Cerebellum (tissue), 4 donors: ENCODE measurements at places on chromosomes 6 and 20.

GRCh38 chr6:2488578-2488977 lies 243.2 kb upstream of the GMDS start:
- DNase-seq: no peak

- no peak for DNase-seq
Observed at GRCh38 chr6:87902383-87902782, 145.3 kb upstream of the SPACA1 start.

GRCh38 chr6:158879180-158879579 lies 60.0 kb upstream of the EZR start:
- DNase-seq: no peak

DNA sequence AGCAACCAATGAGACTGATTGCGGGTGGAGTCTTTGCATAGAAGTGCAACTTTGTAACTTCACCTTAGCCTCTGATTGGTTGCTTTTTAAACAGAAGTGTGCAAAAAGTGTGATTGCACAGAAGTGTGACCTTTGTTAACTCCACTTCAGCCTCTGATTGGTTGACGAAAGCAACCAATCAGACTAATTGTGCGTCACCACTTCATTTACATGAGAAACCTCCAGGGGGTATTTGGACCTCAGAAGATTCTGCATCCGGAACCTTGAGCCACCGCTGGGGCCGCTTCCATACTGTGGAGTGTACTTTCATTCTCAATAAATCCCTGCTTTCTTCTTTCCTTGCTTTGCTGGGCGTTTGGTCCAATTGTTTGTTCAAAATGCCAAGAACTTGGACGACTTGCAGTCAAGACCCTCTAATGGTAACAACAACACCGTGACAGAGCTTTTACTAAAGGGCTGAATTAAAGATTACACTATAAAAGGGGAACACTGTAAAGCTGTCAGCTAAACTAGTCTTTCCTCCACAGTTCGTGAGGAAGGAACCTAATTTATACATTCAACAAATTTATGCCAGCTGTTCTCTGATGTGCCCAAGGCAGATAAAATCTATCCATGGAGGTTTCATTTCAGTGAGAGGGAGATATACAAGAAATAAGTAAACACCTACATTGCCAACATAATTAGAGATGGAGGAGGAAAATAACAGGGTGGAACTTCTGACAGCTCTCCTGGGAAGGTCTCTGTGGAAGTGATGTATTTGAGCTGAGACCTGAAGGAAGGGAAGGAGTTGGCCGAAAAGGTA lies 1.4 kb upstream of the HECA start:
- no peak for DNase-seq

GRCh38 chr6:91020744-91021143 lies 433.9 kb upstream of the MAP3K7 start:
- DNase-seq: no peak

DNA sequence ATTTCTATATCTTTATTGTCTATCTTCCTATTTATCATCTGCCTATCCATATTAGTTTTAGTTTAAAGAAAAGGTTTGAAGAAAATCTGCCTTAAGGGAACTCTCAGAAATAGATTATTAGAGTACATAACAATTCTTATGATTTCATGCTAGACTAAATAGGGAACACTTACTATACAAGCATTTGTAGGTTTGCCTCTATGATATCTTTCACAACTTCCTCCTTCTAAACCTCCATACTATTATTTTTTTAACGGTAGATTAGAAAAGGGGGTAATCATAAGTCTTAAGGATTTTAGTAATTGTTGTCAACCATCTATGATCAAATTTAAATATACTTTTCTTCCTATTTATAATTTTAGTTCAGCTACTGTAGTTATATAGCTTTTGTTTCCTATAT lies 11.6 kb upstream of the DSE start:
- DNase-seq: no peak

DNA sequence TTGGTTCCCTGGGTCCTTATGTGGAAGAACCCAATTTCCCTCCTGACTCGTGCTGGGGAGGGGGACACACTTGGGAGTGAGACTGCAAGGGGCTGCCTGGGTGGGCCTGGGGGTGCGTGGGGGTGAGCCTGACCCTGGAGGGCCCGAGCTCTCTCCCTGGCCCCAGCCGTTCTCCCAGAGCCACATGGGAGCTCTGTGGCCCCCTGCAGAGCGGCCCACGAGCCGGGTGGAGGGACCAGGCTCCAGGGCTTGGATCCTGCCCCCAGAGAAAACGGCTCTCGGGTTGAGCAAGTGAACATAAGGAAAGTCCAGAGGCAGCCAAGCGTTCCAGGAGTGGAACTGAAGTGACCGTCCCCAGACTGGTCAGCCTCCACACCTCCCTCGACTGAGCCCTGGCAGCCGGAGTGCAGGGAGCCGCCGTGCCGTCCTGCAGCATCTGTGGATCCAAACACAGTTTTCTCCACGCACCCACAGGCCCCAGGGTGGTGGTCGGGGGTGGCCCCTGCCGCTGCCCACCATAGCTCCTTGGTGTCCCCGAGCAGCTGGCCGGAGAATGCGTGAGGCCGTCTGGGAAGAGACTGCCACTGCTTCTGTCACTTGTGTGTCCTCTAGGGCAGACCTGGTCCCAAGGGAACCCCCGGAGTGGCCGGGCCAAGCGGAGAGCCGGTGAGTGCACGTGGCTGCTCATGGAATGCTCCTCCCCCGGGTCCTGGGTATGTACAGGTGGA lies 10.6 kb downstream of the COL9A3 start:
- no peak for DNase-seq

DNA sequence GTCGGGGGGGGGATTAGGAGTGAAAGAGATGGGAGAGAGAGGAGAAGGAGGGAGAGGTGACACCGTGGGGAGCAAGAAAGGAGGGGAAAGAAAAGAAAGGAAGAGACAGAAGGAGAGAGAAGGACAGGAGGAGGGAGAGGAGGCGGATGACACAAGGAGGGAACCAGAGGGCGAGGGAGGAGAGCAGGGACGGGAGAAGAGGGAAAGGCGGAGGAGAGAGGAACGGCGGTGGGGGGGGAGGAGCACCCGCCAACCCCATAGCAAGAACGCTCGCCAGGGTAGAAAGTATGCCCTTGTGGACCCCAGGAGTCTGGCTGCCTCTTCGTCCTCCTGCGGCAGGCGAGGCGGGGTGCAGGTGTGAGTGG lies 4.5 kb upstream of the INSM1 start:
- DNase-seq: no peak

DNA sequence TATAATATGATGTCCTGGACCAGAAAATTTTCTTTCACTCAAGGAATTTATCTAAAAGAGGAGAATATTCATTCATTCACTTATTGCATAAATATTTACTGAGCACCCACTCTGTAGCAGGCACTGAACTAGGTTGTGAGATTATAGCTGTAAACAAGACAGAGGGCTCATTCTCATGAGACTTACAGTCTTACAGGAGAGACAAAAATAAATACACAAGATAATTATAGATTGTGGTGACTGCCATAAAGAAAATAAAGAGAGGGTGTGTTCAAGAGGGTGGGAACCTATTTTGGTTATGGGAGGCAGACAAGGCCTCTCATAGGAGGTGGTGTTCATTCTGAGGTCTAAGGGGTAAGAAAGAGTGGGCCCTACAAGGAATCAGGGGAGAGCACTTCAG lies 109.9 kb upstream of the SUPT3H start:
- DNase-seq: no peak

DNA sequence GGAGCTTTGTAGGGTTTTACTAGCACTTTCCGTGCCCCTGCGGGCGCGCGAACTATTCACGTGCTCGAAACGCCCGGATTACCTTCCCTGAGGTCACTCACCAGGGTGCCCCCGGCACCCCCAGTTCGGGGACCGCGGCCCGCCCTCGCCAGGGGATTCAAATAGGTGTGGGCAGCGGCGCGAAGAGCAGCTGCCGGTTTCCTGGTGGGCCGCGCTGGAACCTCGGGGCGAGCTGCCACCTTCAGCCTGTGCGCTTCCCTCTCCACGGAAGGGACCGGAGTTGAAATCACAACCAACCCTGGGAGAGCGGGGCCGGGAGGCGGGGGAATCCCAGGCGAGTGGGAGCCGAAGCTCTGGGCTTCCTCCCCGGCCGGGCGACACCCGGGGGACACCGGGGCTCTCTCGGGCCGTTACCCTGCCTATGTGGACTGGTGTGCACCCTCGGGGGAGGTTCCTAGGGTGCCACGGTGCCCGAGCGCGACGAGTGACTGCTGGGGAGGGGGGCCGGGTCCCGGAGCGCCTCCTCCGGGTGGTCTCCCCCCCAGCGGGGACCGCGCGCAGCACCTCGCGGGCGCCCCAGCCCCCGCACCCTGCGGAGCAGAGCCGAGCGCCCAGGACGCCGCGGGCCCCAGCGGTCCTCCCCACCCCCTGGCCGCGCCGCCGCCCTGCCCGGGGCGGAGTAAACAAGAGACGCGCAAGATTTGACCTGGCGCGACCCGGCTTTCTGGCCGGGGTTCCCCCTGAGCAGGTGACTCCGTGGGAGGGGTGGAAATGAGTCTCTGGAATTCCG lies 2.1 kb upstream of the HIVEP2 start:
- peak; percentile 79 for DNase-seq

DNA sequence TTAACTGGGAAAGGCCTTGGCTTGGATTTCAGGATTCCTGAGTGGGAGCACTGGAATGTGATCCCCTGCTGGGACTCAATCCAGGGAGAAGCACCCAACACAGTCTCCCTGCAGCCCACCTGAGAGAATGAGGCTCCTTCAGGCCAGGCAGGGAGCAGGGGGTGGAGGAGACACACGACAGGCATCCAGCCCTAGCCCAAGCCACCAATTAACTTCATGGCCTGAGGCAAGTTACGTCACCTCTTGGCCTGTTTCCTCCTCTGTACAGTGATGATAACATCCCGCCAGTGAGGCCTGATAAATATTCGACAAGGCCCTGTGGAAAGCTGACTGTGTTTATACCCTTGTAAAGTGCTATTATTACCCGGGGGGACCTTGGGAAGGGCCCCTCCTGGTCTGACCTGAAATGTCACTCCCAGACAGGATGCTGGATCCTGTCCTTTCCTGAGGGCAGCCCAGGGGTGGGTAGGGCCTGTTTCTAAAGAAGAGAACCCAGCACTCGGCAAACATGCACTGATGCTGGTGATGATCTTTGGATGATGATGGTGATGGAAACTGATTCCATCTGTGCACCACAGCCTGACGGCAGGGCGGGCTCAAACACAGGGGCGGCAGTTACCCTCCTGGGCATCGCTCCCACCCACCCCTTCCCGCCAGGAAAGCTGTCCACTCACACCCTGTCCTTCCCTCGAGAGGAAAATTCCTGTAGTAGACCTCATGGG lies 12.4 kb downstream of the FRS3 start:
- no peak for DNase-seq

- DNase-seq: no peak
Observed at GRCh38 chr6:9606435-9607134, 808.3 kb downstream of the TFAP2A start.

- DNase-seq: no peak
Observed at GRCh38 chr6:24378473-24379097, 20.7 kb upstream of the DCDC2 start.

DNA sequence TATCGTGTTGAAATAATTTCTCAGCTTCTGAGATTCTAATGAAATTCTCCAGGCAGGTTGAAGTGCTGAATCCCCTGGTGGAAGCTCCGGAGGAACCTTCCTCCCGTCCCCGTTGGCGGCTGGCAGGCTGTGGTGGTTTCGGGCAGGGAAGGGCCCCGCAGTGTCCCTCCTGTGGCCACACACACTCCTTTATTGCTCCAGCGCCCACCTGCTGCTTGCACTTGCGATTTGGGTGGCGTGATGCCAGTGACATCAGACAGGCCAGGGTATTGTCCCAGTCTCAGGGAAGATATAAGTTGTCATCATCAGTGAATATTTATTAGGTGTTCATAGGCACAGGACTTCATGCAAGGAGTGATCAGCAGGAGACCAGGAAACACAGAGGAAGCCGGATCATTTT lies 530.4 kb downstream of the QKI start:
- no peak for DNase-seq

- no peak for DNase-seq
Observed at GRCh38 chr6:5285526-5285925, 24.2 kb downstream of the FARS2 start.

DNA sequence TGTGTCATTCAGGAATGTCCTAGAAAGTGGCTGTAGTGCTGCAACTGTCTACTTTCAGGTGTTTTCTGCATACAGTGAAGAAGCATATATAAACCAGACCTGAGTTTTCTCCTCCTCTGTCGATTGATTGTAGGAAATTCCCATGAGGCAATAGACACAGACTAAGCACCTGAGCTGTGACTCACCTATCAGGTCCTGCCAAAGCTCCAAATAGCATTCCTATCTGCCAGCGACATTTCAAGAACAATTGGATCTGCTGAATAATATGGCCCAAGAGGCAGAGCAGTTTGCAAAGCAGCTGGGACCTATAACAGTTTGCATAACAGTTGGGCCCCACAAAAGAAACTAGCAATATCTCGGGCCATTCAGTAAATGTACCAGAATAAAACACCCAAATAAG lies 360.4 kb downstream of the HAO1 start:
- DNase-seq: no peak

DNA sequence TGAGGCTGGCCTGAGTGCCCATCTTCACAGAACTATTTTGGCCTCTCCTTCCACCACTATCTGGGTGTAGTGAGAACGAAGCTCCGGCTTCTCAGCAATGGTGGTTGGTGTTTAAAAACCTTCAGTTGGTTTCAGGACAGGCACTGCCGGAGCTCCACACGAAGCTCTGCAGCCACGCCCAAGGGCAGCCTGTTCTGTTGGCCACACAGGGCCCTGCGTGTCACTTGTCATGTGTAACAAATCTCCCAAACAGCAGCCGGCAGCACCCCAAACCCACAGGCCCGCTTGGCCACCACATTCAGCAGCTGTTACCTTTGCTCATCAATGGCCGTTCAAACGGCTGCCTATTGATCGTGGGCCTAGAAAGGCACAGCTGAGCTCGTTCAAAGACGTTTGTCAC lies 97.5 kb downstream of the ERMARD start:
- no peak for DNase-seq

- DNase-seq: no peak
Observed at GRCh38 chr6:164807125-164807524, 502.3 kb downstream of the C6orf118 start.
